ENCODE measurements at places on chromosomes 16 and 17.

DNA sequence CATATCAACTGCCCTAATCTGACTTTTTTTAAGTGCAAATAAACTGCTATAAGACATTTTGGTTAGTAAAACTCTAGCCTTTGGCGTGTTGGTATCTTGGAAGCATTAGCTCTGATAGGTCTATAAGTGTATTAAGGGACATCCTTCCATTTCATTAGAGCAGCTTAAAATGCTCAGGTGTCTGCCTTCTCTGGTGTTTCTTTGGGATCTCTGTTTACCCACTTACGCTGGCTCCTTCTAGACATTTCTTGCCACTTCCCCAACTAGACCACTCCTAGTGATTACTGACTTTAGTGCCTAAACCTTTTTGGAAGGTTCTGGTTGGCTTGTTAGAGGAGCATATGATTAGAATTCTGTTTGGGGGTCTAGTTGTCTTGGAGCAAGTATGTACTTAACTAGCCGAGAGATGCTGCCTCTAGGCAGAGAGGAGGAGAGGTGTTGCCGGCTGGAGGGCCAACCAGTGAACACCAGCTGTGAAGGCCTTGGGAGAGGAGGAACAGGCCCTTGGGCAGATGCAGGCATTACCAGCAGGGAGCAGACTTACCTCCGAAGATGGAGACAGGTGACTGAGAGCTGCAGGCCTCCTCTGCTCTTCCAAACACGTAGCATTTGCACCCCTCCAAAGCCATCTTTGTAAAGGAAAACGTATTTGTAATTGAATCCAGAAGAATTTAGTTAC is 15.2 kb upstream of the CLEC18C start:
- no peak overlapping the region for H3K27ac ChIP-seq
- H3K27me3 ChIP-seq = no peaks in the 10 kb centered on the region
- H3K4me3 ChIP-seq = no peak overlapping the region
- H3K36me3 ChIP-seq = peaks cover 29% of the 10 kb centered on the region
- DNase-seq = peak; percentile 82
- H3K4me1 ChIP-seq = peaks cover 6% of the 10 kb centered on the region

DNA sequence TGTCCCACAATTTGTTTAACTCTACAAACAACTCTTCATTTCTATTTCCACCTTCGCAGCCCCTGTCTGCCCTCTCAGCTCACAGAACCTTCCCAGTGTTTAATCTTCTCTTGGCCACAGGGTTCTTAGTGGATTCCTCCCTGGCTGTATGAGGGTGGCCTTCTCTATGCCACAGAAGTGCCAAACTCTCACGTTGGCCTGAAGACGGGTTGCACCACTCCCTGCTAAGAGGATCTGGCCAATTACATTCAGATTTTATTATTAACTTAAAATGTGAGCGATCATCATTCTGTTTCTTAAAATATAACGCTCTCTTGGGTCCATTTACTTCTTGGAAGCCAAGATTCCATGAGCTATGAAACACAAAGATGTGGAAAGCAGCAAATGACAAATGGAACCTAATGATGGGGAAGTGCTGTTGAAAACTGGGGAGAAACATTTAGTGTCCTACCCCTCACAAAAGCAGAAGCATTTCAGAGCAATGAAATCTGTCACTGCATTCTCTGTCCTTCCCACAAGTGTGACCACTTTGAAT is 91.3 kb upstream of the NOG start:
- H3K4me3 ChIP-seq = no peak overlapping the region
- no peaks in the 10 kb centered on the region for H3K4me1 ChIP-seq
- peaks cover 13% of the 10 kb centered on the region for H3K27me3 ChIP-seq
- H3K27ac ChIP-seq = no peak overlapping the region
- no peaks in the 10 kb centered on the region for H3K36me3 ChIP-seq

GRCh38 chr17:43146649-43147048 is 21.5 kb upstream of the BRCA1 start:
- peaks cover 5% of the 10 kb centered on the region for H3K36me3 ChIP-seq
- H3K27me3 ChIP-seq = no peaks in the 10 kb centered on the region
- DNase-seq = no peak
- no peak overlapping the region for H3K27ac ChIP-seq
- no peaks in the 10 kb centered on the region for H3K4me1 ChIP-seq

DNA sequence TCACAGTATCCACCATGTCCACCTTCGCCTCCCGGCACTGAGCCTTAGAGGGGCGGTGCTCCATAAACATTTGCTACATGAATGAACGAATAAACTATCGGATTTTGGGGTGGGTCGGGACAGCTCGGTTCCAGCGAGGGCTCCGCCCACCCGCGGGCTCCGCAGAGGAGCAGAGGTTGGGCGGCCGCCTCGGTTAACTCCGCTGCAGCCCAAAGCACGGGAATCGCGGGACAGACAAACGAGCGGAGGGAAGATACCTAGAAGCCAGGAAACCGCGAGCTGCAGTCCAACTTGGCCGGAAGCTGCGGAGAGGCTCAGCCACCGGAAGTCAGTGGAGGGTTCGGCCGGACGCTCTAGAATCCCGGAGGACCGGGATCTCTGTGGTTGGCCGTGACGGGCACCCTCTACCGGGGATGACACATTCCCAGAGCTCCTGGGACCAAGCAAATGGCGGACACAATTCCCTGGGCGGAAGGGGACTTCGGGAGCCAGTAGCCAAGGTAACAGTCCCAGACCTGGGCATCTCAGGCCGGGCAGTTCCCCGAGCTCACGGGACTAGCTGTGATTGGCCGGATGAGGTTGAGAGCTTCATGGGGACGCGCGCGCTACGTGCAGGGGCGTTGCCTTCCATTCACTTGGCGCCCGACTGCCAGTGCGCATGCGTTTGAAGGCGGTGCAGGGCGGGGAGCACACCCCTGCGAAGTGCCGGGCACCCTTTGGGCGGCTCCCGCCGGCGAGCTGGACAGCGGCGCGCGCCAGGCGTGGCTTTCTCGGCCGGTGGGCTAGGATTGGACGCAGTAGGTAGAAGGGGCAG is 489 bp upstream of the MAPK7 start:
- peak overlapping the region; percentile 97 for H3K4me3 ChIP-seq
- peaks cover 20% of the 10 kb centered on the region for H3K36me3 ChIP-seq
- H3K27ac ChIP-seq = peak overlapping the region; percentile 99
- peak; percentile 100 for DNase-seq
- peaks cover 49% of the 10 kb centered on the region for H3K4me1 ChIP-seq

- no peak overlapping the region for H3K27ac ChIP-seq
- no peak for DNase-seq
- peaks cover 2% of the 10 kb centered on the region for H3K36me3 ChIP-seq
- no peaks in the 10 kb centered on the region for H3K27me3 ChIP-seq
These were observed 154.4 kb upstream of the PIRT start for GRCh38 chr17:10992106-10992880.

DNA sequence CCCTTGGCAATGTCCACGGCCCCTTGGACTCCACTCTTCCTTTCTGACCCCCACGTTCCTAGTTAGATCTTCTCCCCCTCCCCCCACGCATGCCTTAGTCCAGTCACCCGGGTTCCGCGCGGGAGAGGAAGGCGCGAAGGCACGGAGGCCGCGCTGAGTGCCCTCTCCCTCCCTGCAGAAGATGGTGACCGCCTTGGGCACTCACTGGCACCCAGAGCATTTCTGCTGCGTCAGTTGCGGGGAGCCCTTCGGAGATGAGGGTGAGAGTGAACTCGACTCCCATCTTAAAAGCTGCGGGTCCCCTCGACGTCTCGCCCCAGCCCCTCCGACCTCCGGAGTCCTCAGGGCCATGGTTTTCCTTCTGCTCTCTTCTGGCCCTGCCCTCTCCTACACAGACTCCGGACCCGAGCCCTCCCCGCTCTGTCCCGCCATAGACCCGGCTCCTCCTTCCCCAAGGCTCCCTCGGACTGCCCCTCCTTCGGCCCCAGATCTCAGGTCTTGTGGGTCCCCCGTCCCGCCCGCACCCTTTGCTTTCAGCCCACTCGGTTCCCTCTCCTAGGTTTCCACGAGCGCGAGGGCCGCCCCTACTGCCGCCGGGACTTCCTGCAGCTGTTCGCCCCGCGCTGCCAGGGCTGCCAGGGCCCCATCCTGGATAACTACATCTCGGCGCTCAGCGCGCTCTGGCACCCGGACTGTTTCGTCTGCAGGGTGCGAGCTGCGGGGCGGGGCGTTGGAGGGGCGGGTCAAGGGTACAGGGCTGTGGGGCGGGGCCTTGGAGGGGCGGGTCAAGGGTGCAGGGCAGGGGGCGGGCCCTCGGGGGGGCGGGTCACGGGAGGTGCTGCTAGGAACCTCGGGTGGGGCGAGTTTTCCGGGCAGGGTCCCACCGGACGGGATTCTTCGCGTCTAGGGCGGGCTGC is 4.6 kb downstream of the TGFB1I1 start:
- H3K4me1 ChIP-seq = peaks cover 53% of the 10 kb centered on the region
- H3K36me3 ChIP-seq = peaks cover 38% of the 10 kb centered on the region
- no peak overlapping the region for H3K27ac ChIP-seq

DNA sequence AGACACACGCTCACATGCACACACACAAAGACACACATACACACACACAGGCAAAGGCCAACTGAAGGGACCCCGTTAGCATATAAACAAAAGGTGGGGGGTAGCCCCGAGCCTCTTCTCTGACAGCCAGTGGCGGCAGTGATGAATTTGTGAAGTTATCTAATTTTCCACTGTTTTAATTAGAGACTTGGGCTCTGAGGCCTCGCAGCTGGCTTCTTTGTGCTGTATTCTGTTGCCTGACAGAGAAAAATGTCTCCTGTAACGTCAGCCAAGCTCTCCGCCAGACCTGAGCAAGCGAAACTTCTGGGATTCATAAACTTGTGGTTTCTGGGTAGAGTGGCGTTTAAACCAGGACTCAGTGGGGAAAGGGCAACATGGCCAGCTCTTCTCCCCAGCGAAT is 113.9 kb upstream of the FOXF1 start:
- peaks cover 9% of the 10 kb centered on the region for H3K27me3 ChIP-seq
- no peak overlapping the region for H3K4me3 ChIP-seq
- H3K27ac ChIP-seq = no peak overlapping the region
- H3K36me3 ChIP-seq = no peaks in the 10 kb centered on the region
- H3K4me1 ChIP-seq = no peaks in the 10 kb centered on the region

GRCh38 chr16:15891508-15891907 is 3.1 kb upstream of the CEP20 start:
- H3K27me3 ChIP-seq = no peaks in the 10 kb centered on the region
- H3K4me1 ChIP-seq = peaks cover 18% of the 10 kb centered on the region
- DNase-seq = no peak
- no peak overlapping the region for H3K4me3 ChIP-seq

All from chondrocyte (in vitro differentiated cells).